ENCODE measurements at places on chromosomes 2 and 18. TPM values are rescaled to one million over a fixed set of nuclear protein-coding genes. Genes with fewer than 3 reads are reported as not detected.

The POTEI gene
- not detected for total RNA-seq

The ZAP70 gene
- total RNA-seq = not detected

The DRC1 gene
- 0.31 TPM for total RNA-seq

The MYL12A gene
- 338 TPM for total RNA-seq

The SGPP2 gene
- total RNA-seq = 0.29 TPM

The HAAO gene
- not detected for total RNA-seq

The VWA3B gene
- 0.26 TPM for total RNA-seq

The UNC80 gene
- not detected for total RNA-seq

The ALK gene
- not detected for total RNA-seq

The DNAH6 gene
- total RNA-seq = 0.14 TPM

The POMC gene
- not detected for total RNA-seq

The C2orf66 gene
- total RNA-seq = 0.06 TPM

The SIX2 gene
- total RNA-seq = 0.10 TPM

The ALPG gene
- total RNA-seq = 0.15 TPM

All from A549 treated with CORT108297 at 1 μM for 4 hours (cell line).